ENCODE measurements at places on chromosomes 12 and 14. TPM values are rescaled to one million over a fixed set of nuclear protein-coding genes. Genes with fewer than 3 reads are reported as not detected.
A peak's percentile ranks its signal among the peaks of the same experiment; 100 is the strongest.

GRCh38 chr14:99033951-99034350, 238.0 kb downstream of the BCL11B start:
- DNase-seq, result no peak

The BICDL1 gene
- 1.7 TPM for polyA plus RNA-seq

- DNase-seq, result no peak
Measured at GRCh38 chr12:114685320-114685781, 1.4 kb upstream of the TBX3 start.

DNA sequence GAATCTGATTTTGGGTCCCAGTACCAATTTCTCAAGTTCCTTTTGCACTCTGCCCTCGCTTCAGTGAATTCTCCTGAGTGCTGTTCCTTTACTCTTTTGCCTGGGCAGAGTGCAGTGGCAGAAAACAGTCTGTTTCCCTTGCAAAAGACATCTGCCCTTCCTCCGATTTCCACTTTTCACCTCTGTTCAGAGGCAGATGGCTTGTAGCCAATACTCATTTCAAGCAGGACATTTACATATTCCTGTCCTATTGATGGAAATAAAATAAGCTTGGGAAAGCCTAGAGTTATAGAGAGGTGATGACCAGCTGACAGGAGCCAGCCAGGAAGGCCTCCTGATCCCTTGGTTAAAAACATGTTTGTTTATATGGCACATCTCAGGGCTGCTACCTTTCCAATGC, 111.0 kb downstream of the SLC8A3 start:
- no peak for DNase-seq

- DNase-seq, result no peak
Measured at GRCh38 chr12:72673853-72674252, 401.7 kb downstream of the TRHDE start.

GRCh38 chr12:32148372-32148771, 41.7 kb downstream of the BICD1 start:
- no peak for DNase-seq

GRCh38 chr12:46628176-46628575, 197.6 kb downstream of the SLC38A4 start:
- DNase-seq, result no peak

The TGM1 gene
- polyA plus RNA-seq, result 2.0 TPM

The KRT86 gene
- 0.08 TPM for polyA plus RNA-seq

DNA sequence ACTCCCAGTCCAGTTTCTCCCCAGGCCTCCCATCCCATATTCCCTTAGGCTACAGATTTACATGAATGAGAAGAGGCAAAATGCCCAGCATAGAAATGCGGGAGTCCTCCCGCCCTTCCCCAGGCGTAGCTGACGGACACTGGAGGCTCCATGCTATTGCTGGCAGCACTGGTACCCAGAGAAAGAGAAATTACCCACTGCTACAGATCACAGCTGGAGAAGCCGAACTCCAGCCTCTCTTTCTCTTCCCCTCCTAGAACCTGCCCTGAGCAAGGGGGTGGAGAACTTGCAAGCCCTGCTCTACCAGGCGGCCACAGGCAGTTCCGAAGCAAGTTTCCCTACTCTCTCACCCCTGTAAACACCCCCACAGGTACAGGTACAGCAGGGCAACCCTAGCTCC, 3.6 kb downstream of the LTBR start:
- no peak for DNase-seq

DNA sequence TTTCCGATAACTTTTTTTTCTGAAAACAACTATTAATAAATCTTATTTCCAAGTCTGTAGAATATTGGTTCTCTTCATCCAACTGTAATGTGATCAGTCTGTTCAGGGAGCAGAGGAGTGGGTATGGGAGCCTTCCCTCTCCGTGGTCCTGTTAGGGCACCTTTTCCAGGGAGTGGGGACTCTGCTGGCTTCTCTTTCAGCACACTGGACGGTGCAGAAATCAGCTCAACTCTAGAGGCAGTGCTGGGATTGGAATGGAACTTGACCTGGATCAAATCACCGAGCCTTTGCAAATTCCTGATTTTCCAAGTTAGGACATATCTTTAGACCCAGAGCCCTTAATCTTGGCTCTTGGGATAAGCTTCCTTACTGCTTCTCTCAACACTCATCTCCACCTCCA, 630.4 kb downstream of the DIO2 start:
- DNase-seq, result no peak

DNA sequence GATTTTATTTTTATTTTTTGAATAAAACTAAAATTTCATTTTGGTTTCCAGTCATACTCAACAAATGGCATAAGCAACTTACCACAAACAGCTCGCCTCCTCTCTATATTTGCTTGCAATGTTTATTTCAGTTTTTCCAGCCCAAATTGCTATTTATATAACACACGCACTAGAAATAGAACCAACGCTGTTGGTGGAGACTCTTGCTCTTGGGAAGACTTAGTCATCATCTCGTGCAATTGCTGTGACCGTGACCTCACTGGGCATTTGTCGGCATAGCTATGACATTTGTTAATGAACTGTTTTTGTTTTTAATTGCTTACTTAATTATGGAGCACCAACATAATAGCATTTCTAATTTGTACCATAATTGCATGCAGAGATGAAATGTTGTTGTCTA, 153.1 kb upstream of the OTX2 start:
- DNase-seq, result no peak

DNA sequence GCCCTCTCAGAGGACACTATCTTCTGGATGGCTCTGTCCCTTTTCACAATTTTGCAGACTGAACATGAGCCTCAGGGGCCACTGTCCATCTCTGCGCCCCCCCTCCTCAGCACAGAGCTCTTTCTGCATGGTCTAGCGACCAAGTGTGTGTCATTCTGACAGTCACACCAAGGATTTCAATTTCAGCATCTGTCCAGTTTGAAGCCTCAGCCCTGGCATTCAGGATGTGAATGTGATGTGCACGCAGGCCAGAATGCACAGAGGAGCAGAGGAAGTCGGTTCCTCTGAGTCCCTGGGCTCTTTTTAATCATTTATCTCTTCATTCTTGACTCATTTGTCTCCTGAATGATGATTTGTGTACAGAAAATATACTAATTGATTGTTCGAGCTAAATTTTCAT, 102.0 kb upstream of the PWP1 start:
- DNase-seq, result no peak

The PTMS gene
- polyA plus RNA-seq, result 1,050 TPM

DNA sequence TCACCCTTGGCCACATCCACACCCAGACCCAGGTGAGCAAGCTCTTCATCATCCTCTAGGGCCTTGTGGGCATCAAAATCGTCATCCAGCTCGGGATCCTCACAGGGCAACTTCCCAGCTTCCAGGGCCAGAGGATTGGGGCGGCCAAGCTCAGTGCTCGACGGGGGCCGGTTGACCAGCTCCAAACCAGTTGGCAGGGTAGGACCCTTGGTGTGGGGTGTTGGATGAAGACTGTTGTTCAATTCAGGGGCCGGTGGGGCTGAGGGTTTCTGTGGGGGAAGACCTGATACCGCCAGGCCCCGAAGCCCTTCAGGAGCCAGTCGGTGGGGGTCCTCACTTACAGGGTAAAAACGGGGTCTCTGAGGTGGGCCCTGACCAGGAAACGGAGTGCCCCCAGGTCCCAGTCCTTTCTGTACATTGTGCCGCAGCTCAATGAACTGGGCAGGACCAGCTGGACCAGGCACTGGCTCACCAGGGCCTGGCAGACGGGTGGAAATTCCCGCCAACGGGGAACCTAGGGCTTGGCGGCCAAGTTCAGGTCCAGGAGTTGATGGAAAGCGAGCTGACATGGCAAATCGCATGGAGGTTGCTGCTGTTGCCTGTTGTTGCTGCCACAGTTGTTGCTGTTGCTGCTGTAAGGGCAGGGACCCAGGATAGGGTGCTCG, 19.8 kb upstream of the PRKAG1 start:
- no peak for DNase-seq

The EGLN3 gene
- polyA plus RNA-seq, result 43.7 TPM

- DNase-seq, result no peak
Measured at GRCh38 chr14:104798300-104799243, 2.3 kb upstream of the ZBTB42 start.

DNA sequence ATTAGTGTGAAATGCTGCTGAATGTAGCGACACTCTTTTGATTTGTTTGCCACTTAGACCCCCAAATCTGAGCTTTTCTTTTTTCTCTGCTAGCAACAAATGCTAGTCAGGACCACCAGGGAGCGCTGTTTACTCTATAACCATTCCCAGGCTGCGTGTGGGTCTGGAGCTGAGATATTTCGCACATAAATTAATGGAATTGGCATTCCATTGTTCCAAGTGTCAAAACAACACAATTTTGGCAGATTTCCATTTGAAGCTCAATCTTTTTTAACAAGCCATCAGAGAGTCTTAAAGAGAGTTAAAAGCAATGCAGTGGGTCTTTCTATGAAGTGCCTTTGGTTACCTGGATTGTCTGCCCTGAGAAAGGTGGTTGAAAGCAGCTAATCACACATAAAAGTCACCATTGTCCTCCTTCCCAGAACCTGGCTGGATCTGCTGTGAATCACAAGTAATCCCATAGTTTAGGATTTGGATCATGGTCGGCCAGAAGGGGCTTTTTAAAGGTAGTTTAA, 7.4 kb upstream of the TMEM132C start:
- peak; percentile 56 for DNase-seq

- no peak for DNase-seq
Measured at GRCh38 chr14:22791301-22791700, 23.9 kb downstream of the SLC7A7 start.

The GPRC5A gene
- 8.8 TPM for polyA plus RNA-seq

The CARMIL3 gene
- 1.1 TPM for polyA plus RNA-seq

GRCh38 chr12:53981634-53982565, 3.0 kb upstream of the HOXC10 start:
- DNase-seq, result no peak

The PNN gene
- polyA plus RNA-seq, result 198 TPM

The PRB2 gene
- polyA plus RNA-seq, result 0.29 TPM

GRCh38 chr12:15227004-15227679, 5.9 kb upstream of the RERG start:
- no peak for DNase-seq

The SCFD1 gene
- polyA plus RNA-seq, result 105 TPM

- DNase-seq, result no peak
Measured at GRCh38 chr12:22163594-22163993, 117.6 kb downstream of the CMAS start.

DNA sequence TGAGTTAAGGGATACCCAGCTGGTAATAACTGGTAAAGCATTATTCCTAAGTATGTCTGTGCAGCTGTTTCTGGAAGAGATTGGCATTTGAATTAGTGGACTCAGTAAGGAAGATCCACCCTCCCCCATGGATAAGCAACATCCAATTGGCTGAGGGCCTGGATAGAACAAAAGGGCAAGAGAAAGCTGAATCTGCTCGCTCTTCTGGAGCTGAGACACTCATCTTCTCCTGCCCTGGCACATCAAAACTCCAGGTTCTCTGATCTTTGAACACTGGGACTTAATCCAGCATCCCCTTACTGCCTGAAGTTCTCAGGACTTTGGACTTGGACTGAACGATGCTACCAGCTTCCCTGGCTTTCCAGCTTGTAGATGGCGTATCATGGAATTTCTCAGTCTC, 63.1 kb upstream of the CNOT2 start:
- no peak for DNase-seq

- no peak for DNase-seq
Measured at GRCh38 chr12:19666070-19666469, 226.8 kb downstream of the AEBP2 start.

The C12orf50 gene
- 0.61 TPM for polyA plus RNA-seq

- DNase-seq, result no peak
Measured at GRCh38 chr12:64739778-64740177, 19.4 kb downstream of the GNS start.

GRCh38 chr12:12976366-12976765, 23.7 kb downstream of the HEBP1 start:
- no peak for DNase-seq

The MYO1A gene
- 0.08 TPM for polyA plus RNA-seq

DNA sequence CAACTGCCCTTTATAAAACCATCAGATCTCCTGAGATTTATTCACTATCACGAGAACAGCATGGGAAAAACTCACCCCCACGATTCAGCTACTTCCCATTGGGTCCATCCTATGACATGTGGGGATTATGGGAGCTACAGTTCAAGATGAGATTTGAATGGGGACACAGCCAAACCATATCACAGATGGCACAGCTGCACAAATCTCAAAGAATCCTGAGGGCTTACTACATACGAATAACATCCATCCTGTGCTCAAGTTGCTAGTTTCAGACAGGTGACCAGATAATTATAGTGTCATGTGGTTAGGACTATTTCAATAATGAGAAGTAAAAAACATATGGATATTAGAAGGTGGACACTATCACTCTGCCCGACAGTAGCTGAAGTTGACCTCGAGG, 211.2 kb downstream of the NUAK1 start:
- no peak for DNase-seq

DNA sequence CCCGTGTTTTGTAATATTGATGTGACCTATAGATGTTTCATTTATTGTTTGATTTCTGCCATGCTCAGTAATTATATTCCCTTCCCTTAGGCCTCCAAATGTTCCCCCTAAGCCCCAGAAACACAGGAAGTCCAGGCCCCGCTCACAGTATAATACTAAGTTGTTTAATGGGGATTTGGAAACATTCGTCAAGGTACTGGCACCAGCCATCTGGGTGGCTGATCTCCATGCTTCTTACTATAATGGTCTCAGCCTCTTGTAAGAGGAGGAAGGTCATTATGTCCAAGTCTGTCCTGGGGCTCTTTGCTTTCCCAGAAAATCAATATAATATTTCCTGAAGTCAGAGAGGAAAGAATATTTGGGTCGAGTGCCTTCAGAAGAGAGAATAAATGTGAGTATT, 130.9 kb downstream of the KICS2 start:
- no peak for DNase-seq

DNA sequence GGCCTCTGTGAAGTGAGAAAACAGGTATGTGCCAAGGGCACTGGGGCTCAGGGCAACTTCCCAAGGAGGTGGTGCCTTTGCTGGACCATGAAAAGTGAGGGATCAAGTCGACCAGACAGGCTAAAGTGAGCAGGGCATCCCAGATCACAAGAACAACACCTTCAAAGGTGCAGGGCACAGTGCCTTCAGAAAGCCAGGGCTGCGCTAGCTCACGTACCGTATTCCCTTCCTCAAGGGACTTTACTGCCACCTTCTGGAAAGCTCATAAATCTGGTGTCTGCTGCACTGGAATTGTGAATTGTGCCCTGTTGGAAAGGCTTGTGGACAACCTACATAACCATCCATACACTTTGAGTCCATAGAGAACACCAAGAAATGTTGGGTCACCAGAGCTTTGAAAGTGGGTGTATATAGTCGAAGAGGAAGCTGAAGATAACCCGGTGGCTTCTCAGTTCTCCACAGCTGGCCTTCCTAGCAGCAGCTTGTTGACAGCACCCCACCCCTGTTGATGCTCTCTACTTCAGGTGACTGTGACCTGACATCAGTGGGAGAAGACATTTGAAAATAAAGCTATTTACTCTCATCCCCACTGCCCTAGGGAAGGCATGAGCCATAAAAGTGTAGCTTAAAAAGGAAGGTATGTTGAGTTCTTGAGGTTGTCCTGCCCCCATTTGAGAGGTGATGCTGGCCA, 24.5 kb downstream of the FIGNL2 start:
- no peak for DNase-seq

- DNase-seq, result no peak
Measured at GRCh38 chr12:74889073-74889472, 320.6 kb downstream of the KCNC2 start.

- DNase-seq, result no peak
Measured at GRCh38 chr12:29655861-29656260, 127.9 kb downstream of the TMTC1 start.

- no peak for DNase-seq
Measured at GRCh38 chr14:39374851-39375250, 57.4 kb downstream of the FBXO33 start.

Measured in right lung (tissue), 10 donors.